T-helper 1 cell (primary cell): ENCODE measurements at places on chromosomes 12 and 14.

GRCh38 chr12:27048822-27049752 lies 26.7 kb downstream of the MED21 start:
- no peak for DNase-seq

DNA sequence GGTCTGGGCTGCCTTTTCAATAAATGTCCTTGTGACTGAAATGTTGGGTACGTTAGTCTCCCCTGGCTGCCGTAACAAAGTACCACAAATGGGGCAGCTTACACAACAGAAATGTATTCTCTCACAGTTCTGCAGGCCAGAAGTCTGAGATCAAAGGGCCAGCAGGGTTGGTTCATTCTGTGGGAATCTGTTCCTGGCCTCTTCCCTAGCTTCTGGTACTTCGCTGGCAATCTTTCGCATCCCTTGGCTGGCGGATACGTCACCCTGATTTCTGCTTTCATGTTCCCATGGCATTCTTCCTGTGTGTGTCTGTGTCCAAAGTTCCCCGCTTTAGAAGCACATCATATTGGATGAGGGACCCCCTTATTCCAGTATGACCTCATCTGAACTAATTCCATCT lies 95.8 kb upstream of the NCOR2 start:
- DNase-seq, result no peak

DNA sequence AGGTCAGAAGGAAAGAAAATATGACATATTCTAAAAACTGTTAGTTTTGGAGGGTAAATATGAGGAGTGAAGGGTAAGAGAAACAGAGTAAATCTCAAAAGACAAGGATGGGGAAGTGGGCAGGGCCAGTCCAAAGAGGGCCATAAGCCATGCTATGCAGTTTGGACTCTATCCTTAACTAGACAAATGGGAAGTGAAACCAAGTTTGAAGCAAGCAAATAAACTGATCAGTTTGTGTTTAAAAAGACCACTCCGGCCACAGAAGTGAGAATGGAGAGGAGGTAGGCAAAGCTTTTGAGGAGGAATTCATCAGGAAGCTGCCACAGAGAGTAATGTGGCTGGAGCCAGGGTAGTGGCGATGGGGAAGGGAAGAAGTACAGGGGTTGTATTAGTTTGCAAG lies 37.5 kb upstream of the DAAM1 start:
- DNase-seq, result no peak

GRCh38 chr12:105850103-105850968 lies 288.4 kb downstream of the NUAK1 start:
- no peak for DNase-seq

GRCh38 chr12:82673698-82674097 lies 13.0 kb upstream of the TMTC2 start:
- no peak for DNase-seq

DNA sequence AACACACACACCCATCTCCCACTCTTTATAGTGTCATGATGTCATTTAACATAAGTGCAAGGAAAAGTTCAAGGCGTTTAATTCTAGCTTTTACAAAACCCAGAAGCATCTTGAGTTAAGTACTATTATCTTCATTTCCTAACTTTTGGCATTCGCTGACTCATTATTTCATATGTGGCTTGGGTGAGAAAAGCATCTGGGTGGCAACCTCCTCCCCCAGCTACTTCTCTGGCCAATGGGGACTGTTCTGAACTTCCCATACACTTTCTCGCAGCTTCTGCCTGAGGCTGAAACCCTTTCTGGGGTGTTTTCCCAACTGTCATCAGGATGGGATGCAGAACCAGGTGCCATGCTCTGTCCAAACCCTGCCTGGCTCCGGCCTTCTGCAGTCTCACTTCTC lies 2.8 kb upstream of the MARK3 start:
- no peak for DNase-seq

DNA sequence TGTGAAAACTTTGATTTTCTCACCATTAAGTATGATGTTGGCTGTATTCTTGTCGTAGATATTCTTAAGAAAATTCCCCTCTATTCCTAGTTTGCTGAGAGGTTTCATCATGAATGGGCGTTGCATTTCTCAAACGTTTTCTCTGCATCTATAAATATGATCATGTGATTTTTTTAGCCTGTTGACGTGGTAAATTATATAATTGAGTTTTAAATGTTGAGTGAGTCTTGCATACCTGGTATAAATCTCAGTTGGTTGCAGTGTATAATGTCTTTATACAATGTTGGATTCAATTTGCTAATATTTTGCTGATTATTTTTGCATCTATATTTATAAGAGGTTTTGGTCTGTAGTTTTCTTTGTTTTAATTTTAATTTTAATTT lies 405.9 kb upstream of the MIS18BP1 start:
- DNase-seq, result no peak

DNA sequence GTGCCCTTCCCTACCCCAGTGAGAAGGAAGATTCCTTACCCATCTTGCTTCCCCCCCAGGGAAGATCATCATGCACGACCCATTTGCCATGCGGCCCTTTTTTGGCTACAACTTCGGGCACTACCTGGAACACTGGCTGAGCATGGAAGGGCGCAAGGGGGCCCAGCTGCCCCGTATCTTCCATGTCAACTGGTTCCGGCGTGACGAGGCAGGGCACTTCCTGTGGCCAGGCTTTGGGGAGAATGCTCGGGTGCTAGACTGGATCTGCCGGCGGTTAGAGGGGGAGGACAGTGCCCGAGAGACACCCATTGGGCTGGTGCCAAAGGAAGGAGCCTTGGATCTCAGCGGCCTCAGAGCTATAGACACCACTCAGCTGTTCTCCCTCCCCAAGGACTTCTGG lies 9.3 kb downstream of the PCK2 start:
- no peak for DNase-seq

DNA sequence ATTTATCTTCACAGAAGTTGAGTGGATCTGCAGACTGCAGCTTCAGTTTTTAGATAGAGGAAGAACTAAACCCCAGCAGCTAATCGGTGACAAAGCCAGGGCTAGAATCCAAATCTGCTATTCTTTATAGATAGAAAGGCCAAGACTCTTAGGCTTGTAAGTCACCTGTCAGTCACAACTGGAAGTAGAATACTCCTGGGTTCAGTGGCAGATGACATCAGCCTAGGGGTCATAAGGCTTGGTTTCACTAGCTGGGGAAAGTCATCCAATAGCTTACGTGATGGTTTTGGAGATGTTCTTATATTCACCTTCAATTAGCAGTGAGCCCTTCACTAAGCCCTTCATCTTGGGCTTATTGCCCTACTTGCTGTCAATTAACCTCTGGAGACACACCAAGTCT lies 93.4 kb downstream of the APAF1 start:
- no peak for DNase-seq

- no peak for DNase-seq
These were observed 72.1 kb upstream of the LMNTD1 start for GRCh38 chr12:25625146-25625545.

DNA sequence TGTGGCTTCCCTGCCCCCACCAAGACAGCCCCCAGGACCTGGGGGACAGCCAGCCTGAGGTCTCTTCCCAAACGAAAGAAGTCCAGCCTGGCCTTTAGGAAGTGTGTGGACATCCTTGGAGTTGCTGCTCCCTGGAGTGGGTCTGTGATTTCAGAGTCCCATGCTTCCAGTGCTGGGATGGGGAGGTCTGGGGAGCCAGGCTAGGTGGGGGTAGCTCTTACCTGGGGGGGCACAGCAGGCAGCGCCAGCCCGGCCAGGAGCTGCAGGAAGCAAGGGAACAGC lies 509 bp downstream of the PGF start:
- no peak for DNase-seq

- DNase-seq, result no peak
These were observed 3.1 kb upstream of the CREBL2 start for GRCh38 chr12:12608557-12608957.

- no peak for DNase-seq
These were observed 46.9 kb upstream of the KCNA1 start for GRCh38 chr12:4862809-4863208.

- no peak for DNase-seq
These were observed 370.2 kb downstream of the DPF3 start for GRCh38 chr14:72523424-72524294.

- peak; percentile 79 for DNase-seq
These were observed 14.7 kb upstream of the ZNF385A start for GRCh38 chr12:54398995-54399793.

- DNase-seq, result no peak
These were observed 127.6 kb downstream of the SLC25A47 start for GRCh38 chr14:100450736-100451135.

DNA sequence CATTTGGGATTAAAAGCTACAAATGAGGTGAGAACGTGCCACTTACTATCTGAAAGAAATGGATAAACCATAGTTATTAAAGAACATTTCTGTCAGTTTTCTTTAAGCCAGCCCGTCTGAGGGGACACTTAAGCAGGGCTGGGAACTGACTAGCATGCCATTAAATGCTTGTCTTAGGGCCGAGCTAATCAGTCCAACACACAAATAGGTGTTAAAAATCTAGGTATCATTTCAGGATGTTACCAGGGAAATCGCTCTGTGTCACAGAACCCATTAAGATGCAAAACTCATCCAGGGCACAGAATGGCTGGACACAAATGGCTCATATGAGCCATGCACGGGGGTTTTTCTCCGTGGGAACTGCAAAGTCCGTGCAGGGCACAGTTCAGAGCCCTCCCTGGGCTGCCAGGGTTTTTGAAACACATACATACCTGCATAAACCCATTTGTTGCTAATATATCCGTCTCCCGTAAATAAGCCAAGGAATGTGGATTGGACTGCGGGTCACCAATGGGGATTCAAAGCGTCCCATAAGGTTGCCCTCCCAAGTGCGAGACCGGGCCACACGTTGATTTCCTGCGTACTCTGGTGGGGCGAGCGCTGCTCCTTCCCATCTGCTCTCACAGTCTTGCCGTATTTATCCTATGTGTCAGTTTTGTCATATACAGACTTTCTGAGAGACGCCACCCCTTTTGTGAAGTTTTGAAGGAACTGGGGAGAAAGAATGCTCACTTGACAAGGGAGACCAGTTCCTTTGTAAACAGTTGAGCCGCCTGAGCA lies 5.4 kb upstream of the GSC start:
- DNase-seq, result no peak

- DNase-seq, result no peak
These were observed 19.7 kb upstream of the ITPK1 start for GRCh38 chr14:93135399-93135798.

DNA sequence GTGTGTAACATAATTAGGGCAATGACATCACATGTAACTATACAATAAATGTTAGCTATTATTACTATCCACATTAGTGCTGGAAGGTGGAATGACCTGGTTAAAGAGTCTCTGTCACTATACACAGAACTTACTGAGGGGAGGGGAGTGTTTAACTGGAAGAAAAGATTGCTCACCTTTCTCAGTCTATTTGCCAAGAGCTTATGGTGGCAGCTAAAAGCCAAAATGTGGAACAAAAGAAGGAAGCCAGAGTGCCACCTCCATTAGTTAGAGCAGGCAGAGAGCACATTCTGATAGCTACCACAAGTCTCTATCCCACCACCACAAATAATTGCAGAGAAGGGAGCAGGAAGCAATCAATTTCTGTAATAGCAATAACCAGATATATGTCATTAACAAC lies 124.4 kb downstream of the MED13L start:
- DNase-seq, result no peak

DNA sequence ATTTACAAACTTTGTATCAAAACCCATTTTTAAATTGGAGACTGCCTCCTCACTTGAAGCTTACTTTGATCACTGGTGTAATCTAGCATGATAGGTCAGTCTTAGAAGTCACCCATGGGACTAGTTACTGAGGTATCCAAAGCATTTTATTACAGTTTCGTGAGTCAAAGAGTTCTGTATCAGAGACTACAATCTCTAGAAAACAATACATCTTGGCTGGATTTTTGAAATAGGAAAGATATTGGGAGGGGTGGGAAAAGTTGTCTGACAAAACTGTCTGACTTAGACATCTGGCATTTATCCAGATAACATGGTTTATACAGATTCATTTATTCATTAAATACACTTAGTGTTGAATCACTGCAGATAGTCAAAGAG lies 173.5 kb upstream of the PDZRN4 start:
- no peak for DNase-seq

DNA sequence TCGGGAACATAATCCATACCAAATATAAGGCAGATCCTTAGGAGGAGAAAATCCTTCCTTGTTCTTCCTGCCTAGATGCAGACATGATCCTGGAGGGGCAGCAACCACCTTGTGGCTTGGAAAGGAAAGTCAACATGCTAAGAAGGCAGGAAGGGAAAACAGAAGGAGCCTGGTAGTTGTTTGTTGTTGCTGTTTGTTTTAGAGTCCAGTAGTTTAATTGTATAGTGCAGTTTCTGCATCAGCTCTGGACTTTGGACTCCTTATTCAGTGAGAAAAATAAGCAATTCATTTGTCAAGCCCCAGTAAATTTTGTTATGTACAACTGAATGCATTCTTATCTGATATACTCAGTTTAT lies 45.7 kb upstream of the APPL2 start:
- no peak for DNase-seq

DNA sequence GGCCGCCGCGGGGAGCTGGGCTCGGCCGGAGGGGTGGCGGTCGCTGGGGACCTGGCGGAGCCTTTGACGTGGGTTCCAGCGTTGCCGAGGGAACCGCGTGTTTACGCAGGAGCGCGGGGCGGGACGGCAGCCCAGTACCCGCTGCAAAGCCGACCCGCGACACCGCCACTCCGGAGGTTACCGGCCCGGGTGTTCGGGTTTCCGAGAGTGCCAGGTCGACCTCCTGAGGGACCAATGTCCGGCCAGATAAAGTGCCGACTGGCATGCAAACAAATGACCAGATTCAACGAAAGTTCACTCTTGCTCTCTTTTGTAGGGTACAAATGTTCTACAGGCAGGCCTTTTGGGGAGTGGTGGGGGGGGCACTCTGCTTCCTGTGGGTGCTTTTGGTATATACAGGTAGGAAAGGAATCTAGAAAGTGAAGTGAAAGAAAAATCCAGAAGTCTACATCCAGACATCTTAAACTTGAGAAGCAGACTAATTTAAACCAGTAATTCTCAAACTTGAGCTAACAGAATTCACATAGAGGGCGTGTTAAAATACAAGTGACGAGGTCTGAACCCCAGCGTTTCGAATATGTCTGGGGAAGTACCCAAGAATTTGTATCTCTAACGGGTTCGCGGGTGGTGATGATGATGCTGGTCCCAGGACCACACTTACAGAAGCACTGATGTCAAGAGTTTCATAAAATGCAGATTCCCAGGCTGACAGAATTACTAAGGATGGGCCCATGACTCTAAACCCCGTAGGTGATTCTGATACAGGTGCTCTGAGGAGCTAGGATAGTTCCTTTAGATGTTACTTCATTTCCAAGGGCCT lies at the start of gene GPR135:
GPR135 (minus strand) TSS at position 65 of the 820 bp plus-strand sequence. CDS start 154 bp downstream, outside the sequence.
- DNase-seq, result peak; percentile 25

GRCh38 chr12:121325922-121326396 lies 26.3 kb downstream of the ANAPC5 start:
- DNase-seq, result no peak

- DNase-seq, result no peak
These were observed 12.1 kb downstream of the ASIC1 start for GRCh38 chr12:50069539-50069938.

DNA sequence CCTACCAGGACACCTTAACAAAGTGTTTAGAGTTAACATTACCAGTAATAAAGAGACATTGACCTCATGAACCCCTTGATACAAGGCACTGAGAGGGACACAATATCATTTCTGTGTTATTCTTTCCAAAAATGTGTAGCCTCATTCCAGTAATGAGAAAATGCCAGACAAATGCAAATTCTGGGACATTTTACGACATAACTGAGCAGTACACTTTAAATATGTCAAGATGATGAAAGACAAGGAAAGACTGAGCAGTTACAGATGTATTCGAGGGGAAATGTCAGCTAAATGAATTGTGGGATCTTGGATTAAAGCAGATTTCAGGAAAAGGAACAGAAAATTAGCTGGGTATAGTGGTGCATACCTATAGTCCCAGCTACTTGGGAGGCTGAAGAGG lies 255.6 kb downstream of the ERC1 start:
- no peak for DNase-seq
